CD4-positive, alpha-beta T cell treated with Interleukin-1 beta for 1 hour (primary cell): ENCODE measurements at places on chromosomes 1 and 21.

GRCh38 chr1:210771131-210771530 lies 362.8 kb downstream of the KCNH1 start:
- DNase-seq, result no peak

- no peak for DNase-seq
These were observed 52.7 kb upstream of the ATP5PO start for GRCh38 chr21:33968080-33968994.

DNA sequence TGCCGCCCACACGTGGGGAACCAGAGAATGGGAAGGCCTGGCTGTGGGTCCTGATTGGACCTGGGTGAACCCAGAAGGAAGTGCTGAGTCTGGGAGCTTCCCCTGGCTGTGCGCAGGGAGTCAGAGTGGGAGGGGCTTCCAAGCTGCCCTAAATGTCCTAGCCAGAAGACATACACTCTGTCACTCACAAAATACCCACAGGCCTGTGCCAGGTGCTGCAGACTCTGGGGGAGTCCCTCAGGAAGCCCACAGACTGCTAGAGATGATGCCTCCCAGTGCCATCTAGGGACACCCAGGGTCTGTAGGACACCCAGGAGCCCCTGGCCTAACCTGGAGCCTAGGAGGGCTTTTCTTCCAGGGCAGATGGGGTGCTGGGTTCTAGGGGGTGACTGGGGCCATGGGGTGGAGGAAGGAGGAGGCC lies 33.7 kb upstream of the LRP8 start:
- no peak for DNase-seq

DNA sequence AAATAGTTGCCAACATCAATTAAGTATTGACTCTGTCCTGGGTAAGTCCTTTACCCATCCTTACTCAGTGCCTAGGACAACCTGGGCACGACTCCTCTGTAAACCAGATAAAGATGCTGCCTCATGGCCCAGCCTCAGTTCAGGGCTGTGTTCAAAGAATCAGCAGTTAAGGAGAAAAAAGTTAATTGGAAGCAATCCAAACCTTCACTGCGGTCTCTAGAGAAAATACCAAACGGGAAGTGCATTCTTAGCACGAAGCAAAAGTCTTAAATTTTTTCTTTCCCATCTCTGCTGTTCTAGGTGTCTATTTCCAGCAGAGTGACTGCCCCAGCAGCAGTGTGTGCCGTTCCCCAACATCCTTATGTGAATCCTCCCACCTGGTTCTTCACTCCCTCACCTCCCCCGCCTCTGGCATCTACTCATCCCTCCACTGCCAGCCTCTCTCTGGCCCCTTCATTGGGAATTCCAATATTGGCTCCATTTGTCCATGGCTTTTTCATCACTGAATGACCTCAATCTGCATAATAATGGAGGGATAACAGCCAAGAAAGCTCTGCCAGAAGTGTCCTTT lies 23.2 kb downstream of the KANK4 start:
- no peak for DNase-seq

- DNase-seq, result no peak
These were observed 68.3 kb downstream of the PLA2G4A start for GRCh38 chr1:186897008-186897407.

DNA sequence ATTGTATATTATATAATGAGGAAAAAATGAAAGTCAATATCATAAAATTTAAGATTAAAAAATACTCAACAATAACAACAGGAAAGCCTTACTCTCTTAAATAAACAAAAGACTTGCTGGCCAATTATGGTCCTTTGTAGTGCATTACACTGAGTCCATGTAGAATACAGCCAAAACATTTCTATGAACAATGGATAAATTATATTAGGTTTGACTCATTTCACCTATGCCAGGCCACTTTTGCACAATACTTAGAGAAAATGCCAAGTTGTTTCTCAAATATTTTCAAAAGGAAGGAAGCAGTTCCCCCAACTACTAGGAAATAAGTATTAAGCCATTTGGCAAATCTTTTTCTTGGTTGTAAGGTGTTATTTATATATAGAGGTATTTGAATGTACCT lies 19.8 kb upstream of the UCK2 start:
- no peak for DNase-seq

DNA sequence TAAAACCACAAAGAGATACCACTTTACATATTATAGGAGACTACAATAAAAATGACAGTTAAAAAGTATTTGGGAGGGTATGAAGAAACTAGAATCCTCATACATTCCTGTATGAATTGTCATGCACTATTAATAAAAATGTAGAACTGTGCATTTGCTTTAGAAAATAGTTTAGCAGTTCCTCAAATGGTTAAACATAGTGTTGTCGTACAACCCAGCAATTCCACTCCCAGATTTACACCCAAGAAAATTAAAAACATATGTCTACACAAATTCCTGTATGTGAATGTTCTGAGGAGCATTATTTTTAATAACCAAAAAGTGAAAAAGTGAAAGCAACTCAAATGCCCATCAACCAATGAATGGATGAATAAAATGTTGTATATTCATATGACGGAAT lies 23.1 kb upstream of the PDE4B start:
- DNase-seq, result no peak

GRCh38 chr1:229117664-229118300 lies 153.1 kb upstream of the RAB4A start:
- no peak for DNase-seq

DNA sequence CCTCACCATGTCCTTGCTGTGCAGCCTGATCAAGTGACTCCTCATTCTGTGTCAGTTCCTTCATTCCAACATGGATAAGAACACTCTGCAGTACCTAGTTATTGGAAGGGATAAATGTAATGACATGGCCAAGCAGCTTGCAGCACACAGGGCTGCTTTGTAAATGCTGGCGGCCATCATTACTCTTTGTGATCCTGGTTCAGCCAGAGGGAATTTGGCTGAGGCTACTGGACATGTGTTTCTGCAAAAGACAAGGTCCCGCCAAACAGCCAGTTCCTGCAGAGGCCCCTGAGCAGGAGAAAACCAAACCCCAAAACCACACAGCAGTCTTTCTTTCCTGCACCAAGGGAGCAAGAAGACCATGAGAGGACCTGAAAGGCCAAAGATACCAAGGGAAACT lies 495.8 kb downstream of the AJAP1 start:
- DNase-seq, result no peak

GRCh38 chr1:30761381-30762151 lies 4.0 kb upstream of the LAPTM5 start:
- no peak for DNase-seq

GRCh38 chr1:228416217-228416933 lies at the start of gene TRIM17:
TRIM17 (minus strand) TSS chr1:228416861; CDS start chr1:228415072, 1,789 bp downstream.
- peak; percentile 32 for DNase-seq

- no peak for DNase-seq
These were observed 1.8 kb upstream of the RPS6KC1 start for GRCh38 chr1:213049232-213049631.

GRCh38 chr1:94591823-94592570 lies 50.4 kb upstream of the F3 start:
- DNase-seq, result no peak

DNA sequence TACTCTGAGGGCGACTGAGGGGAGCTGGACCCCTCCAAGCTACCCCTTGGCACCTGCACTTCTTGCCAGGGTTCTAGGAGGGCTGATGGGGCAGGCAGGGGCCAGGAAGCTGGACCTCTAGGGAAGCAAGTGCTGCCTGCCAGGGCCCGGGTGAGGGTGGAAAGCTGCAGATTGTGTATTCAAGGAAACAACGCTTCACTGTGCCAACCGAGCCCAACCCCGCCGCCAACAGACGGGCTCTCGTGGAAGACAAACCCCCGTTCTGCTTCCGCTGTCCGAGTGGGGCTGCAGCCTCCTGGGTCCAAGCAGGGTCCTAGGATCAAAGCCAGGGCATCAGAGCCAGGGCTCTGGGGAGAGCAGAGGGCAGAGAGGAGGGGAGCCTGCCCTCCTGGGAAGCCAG lies 3.2 kb downstream of the EFHD2 start:
- no peak for DNase-seq

- no peak for DNase-seq
These were observed 2.2 kb downstream of the RNF19B start for GRCh38 chr1:32962248-32962896.

DNA sequence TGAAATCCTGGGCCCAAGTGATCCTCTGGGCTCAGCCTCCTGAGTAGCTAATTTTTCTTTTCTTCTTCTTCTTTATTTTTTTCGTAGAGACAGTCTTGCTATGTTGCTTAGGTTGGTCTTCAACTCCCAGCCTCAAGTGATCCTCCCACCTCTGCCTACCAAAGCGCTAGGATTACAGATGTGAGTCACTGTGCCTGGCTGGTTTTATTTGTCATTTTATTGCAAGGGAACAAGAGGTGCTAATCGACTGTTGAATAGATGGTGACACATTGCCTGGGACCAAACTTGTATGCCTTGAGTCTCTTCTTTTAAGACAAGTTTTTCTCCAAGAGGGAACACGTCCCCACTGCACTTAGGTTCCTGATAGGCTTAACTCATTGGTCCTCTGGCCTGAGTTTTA lies 20.0 kb upstream of the KLHDC8A start:
- no peak for DNase-seq

GRCh38 chr1:117511273-117511672 lies 94.6 kb upstream of the TENT5C start:
- no peak for DNase-seq

DNA sequence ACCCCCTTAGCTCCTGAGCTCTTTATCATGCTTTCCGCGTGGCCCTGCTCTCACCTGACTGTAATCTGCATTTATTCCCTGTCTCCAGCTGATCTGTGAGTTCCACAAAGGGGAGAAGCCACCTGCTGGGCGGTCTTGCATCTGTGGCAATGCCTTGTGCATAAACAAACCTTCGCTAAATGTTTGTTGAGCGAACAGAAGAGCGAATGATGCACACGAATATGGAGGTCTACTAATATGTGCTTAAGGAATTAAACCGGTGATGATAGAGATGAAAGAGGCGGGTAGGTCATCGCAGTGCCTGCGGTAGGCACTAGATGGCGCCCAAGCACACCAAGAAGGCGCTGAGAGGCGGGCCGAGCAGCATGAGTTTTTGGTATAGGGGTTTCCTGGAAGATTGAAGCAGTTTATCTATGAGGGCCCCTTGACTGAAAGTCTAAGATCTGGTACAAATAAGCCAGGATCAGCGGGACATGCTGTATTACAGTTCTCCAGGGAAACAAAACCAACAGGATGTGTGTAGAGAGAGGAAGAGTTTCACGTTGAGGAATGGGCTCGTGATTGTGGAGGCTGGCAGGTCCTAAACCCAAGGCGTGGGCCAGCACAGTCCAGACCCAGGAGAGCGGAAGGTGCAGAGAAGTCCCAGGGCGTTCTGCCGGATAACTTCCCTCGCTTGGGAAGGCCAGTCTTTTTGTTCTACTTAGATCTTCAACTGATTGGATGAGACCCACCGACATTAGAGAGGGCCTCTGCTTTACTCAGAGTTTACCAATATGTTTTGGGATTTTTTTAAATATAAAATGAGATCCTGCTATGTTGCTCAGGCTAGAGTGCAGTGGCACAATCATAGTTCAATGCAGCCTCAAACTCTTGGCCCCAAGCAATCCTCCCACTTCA lies 34.7 kb downstream of the TOMM20 start:
- peak; percentile 76 for DNase-seq

DNA sequence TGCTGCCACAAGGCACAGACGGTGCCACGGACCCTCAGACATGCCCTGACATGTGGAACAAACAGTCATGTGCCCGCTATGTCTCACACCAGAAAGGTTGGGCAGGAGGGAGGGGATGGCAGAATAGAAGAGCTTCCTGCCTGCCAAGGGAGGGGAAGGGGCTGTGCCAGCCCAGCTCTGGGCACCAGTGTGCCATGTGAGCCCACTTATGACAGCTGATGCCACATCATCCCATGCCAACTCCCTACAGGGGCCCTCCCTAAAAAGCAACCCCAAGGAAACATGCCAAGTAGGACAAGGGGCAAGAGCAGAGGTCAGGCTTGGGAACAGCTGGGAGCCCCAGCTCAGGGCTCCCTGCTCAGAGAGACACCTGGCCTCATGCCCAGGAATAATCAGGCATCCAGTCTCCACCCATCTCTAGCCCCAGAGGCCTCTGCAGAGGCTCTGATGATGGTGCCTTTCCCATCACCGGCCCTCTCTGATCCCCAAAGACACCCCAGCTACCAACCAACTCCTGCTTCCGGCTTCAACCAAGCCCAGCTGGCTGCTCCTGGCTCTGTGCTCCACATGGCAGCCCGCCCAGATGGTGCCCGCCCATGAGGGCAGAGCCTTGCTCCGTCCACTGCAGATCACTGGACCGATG lies 10.3 kb downstream of the ADGRB2 start:
- DNase-seq, result no peak

DNA sequence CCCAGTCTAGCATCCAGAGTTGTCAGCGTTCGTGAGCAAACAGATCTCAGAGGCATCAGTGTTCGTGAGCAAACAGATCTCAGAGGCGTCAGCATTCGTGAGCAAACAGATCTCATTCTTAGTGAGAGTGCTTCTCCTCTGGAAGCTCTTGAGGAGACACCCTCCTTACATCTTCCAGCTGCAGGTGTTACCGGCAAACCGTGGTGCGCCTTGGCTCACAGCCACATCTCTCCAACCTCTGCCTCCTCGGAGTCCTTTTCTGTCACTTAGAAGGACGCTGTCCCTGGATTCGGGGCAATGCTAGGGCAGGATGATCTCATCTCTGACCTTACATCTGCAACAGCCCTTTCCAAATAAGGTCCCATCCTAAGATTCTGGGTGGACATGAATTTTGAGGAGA lies 14.6 kb upstream of the UMODL1 start:
- no peak for DNase-seq

DNA sequence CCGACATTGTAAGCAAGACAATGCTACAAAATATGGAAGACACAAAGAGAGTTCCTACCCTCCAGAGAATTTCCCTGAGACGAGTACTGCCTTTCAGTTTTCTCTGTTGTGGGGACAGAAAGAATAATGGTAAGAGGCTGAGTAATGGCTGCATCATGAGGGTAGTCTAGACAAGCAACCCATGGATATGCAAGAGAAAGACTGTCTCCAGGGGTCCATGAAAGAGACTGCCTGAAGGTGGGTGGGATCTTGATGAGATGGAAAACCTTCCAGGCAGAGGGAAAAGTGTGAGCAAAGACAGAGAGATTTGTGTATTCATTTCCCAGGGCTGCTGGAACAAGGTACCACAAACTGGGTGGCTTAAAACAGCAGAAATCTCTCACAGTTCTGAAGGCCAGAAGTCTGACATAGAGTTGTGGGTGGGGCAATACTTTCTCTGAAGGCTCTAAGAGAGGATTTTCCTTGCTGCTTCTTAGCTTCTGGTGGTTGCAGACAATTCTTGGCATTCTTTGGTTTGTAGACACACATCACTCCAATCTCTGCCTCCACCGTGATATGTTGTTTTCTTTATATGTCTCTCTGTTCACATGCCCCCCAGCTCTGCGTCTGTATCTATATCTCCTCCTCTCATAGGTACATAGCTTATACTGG lies 41.4 kb downstream of the ANP32E start:
- DNase-seq, result no peak

DNA sequence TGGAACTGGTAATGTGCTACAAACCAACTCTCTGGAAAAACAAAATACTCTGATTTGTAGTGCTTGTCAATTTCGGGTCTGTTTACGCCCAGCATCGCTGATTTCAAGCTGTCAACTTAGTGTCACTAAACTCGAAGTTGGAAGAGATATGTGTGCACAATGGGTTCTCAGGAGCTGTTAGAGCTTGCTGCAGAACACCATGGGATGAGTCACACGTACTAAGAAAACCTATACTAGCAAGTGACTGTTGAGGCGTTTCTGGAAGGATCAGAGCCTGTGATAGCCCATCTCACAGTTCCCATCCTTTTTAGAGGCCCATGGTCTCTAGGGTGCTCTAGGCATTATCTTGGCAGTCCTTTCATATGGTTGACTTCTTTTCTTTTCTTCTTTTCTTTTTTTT lies 14.3 kb downstream of the GMEB1 start:
- no peak for DNase-seq

GRCh38 chr1:244246334-244246733 lies 195.3 kb downstream of the ZBTB18 start:
- no peak for DNase-seq

- no peak for DNase-seq
These were observed 2.0 kb upstream of the ABCG1 start for GRCh38 chr21:42216726-42217572.
